ENCODE measurements at places on chromosomes 4 and X.
A peak's percentile ranks its signal among the peaks of the same experiment; 100 is the strongest.

GRCh38 chr4:158856852-158857251 lies 88.0 kb downstream of the FNIP2 start:
- DNase-seq = no peak

DNA sequence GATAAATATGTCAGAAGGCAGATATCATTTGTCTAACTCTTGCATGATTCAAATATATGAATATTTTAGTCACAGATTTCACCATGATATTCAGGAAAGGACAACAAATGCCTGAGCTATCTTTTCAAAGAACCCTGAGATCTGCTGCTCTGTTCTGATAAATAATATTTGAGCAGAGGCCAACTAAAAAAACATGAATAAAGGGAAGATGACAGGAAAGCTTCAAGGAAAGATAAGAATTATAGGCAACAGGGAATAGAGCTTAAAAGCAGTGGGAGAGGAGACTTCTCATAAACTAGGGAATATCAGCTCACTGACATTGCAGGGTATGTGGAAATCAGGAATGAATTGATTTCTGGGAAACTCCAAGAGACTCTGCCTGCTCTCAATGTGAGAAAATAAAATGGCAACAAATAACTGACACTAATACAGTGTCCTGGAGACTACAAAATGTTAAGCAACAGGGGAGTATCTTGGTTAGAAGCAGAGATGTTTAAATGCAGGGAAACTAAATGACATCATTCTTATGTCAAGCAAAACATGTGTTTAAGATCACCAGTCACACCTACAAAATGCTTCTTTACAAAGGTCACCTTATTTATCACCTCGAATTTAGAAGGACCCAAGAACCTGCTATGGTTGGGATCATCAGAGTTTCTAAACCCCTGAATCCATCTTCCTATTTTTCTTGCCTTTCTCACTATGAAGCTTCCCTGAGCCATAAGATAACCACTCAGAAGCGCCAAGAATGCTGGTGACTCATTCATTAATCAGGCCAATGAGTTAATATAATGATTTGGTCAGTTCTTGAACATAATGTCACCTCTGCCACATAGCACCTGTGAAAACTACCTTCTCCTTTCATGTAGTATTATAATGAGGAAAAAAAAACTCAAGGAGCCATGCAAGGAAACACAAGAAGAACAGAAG lies 78.1 kb downstream of the NDST3 start:
- no peak for DNase-seq

- DNase-seq = no peak
Observed at GRCh38 chr4:126086041-126086440, 771.3 kb downstream of the FAT4 start.

- no peak for DNase-seq
Observed at GRCh38 chrX:142076633-142077032, 128.5 kb downstream of the MAGEC2 start.

DNA sequence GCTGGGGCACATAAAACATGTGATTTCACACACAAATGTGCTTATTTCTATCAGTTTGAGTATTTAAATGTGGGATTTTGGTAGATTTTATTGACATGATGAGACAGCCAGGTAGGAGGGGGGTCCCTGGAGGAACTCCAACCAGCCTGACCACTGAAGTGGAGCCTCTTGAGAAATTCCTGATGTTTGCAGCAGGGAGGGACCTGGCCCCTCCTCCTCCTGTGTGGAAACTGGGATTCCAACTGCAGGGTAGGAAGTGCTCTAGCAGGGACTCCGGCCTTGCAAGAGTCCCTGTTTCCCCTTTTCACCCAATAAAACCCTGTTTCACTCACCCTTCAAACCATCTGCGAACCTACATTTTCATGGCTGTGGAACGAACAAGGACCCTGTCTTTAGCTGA lies 2224.0 kb upstream of the AGA start:
- no peak for DNase-seq

- no peak for DNase-seq
Observed at GRCh38 chrX:101415180-101416145, 7.4 kb downstream of the HNRNPH2 start.

DNA sequence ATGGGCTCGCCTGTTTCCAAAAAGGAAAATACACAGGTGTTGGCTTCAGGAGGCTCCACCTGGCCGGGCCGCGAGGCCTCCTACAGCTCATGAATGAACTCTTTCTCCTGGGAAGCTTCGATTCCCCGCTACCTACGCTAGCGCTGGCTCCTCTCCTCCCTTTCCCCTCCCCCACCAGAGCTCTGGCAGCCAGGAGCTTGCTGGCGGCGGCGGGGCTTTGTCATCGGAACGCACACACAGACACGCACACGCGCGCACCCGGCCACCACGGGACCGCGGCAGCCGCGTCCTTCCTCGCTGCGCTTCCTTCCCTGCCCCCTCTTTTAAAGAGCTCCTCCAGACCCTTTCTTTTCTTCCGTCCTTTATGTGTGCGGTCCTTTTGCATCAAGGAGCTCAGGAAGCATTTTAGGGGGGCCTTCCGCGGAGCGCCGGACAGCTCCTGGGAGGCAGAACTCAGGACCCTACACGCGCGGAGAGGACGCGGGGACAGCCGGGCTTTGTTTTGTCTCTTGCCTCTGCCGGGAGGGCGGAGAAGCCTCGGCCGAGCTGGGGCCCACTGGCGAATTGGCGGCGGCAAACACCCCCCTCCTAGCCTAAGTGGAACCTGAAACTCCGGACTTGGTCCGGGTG lies 70.2 kb upstream of the BCOR start:
- DNase-seq = no peak

DNA sequence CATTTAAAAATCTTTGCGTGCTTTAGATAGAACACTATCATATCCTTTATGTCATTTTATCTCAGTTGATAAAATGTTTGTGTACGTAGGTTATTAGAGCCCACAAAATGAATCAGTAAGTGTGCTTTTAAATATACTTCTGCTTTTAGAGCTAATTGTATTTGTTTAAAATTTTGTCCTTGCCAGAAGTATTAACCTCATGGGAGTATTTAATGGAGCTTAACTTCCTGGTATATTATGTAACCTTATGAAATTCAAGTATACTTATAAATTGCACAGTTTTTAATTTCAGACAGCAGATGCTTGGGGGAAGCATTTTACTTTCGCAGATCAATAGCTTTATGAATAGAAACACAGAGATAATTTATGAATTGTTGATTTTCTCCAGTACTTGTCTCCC lies 90.2 kb downstream of the DIPK2B start:
- DNase-seq = no peak

- no peak for DNase-seq
Observed at GRCh38 chr4:32454482-32454881, 1734.3 kb downstream of the PCDH7 start.

DNA sequence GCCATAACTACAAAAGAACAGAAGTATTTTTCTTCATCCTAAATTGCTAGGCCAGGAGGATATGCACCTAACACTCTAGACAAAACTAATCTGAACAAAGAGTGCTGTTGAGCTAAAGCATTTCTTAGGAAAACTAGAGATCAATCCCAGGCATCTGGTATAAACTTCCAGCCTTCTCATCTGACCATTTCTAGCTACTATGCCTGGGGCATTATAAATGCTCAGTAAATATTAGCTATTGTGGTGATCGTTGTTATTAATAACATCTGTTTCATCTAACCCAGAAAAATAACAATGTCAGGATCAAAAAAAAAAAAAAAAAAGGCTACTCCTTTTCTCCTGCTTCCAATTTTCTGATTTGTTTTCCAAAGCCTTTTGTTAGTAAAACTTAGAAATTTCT lies 7.7 kb upstream of the SLC10A6 start:
- no peak for DNase-seq

GRCh38 chrX:105697984-105698781 lies 124.2 kb upstream of the NRK start:
- DNase-seq = no peak

DNA sequence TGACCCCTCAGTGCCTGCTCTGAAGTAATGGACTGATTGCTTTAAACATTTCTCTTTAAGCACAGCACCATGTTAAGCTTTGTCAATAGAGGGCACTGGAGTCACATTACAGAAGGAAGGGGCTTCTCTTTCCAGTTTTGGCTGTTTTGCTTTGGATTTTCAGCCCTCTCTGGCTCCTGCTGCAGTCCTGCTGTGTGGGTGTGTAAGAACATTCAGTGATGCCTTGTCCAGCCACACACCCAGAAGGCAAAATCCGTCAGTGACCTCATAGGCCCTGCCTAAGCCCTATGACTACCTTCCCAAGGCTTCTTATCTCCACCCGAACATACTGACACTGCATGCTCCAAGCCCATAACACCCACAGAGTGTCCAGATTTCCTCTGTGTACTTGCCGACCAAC lies 215.3 kb upstream of the CTSO start:
- DNase-seq = no peak

DNA sequence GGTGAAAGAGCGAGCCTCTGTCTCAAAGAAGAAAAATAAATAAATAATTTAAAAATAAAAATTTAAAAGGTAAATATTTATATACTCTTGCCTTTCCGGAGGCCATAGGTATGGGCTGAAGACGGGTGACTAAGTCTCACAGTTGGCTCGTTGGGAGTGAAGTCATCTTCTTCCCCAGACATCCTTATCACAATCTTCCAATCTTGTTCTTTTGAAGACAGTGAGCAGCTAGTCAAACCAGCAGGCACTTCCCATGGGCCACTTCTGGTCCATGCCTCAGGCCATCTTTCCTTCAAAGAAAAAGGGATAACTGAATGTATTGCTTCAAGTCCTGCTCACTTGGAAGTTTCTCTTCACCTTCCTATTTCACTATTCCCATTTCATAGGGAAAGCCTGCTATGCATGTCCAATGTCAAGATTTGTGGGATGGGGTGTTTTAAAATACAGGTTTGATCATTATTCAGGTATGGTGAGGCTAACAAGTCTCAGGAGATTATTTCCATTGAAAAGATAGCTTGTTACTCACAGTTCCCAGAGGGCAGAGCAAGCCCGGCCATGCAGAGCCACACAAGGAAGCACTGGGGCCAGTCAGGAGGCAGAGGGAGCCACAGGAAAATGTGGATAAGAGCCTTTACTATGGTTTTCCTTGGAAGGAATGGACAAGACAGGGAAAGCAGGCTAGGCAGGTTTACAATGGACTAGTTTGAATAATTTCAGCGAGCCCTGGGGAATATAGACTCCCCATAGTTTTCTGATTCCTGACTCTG lies 33.3 kb upstream of the VCX2 start:
- DNase-seq = no peak

- DNase-seq = no peak
Observed at GRCh38 chr4:55578341-55579010, 13.6 kb downstream of the PDCL2 start.

GRCh38 chrX:150773634-150774033 lies 80.4 kb downstream of the MTMR1 start:
- no peak for DNase-seq

GRCh38 chr4:58760737-58761136 lies 1650.6 kb upstream of the IGFBP7 start:
- no peak for DNase-seq

DNA sequence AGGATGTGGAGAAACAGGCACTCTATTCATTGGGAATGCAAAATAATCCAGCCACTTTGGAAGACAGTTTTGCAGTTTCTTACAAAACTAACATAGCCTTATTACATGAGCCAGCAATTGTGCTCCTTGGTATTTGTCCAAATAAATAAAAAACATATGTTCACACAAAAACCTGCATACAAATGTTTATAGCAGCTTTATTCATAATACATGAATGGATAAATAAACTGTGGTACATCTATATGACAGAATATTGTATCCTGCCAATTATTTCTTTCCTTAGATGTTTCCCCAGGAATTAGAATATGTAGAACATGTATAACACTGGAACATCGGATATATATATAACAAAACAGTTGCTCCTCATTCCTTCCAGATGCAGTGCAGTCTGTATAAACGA lies 57.7 kb upstream of the VEGFC start:
- DNase-seq = no peak

DNA sequence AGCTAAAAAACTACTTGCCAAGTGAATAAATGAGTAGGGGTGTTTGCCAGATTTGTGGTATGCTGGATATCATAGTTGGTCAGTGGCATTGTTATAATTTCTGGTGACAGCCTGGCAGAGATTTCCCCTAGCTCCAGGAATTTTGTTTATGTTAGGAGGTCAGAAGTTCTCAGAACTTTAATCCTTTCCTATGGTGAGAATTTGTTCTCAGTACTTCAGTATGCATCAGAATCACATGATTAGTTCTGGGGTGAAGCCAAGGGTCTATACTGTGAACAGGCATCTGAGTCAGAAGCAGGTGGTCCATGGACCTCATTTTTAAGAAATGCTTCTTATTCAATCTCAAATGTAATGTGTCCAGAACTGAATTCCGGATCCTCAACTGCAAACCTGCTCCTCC lies 10.5 kb downstream of the RASSF6 start:
- no peak for DNase-seq

DNA sequence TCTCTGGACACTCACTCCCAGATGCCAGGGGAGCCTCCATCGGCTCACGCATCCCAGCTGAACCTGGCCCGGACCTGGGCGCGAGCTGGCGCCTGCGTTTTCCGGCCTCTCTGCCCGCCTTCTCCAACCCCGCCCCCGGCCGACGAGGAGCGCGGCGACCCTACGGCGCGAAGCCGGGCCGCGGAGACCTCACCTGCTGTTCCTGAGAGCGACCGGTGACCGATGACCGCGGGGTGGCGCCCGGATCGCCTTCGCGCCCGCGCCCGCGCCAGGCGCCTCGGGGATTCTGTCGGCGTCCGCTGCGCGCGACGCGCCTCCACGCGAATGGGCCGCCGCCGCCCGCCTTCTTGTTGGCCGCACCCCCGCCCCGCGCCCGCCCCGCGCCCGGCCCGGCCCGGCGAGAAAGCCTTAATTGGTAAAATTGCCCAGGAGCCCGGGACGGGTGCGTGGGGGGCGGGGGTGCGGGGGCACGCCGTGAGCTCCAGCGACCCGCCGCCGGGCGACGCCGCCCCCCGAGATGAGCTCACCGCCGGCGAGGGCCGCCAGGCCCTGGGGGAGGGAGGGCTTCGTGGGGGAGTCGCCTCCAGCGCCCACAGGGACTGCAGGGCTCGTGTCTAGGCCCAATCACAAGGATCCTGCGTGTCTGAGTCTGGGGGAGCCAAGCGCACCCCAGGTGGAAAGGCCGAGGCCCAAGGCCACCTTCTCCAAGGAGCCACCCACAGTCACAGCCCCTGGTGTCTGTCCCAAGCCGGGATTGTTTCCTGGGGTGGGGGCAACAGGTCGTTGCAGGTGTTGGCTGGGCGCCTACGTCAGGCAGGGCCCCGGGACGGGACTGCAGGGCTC lies at the start of gene FLNA:
TSS of gene FLNA (minus strand) at position 322 of the 843 bp plus-strand sequence. CDS start 3,389 bp downstream, outside the sequence.
- DNase-seq = peak; percentile 26

Data from stimulated activated CD4-positive, alpha-beta T cell treated with anti-CD3 and anti-CD28 coated beads, Interleukin-2, amount 100 ng/mL, for 48 hours (primary cell).